ENCODE measurements at places on chromosomes 2 and 18.
A peak's percentile ranks its signal among the peaks of the same experiment; 100 is the strongest.

GRCh38 chr18:23569299-23570063, 16.8 kb downstream of the NPC1 start:
- DNase-seq = no peak

DNA sequence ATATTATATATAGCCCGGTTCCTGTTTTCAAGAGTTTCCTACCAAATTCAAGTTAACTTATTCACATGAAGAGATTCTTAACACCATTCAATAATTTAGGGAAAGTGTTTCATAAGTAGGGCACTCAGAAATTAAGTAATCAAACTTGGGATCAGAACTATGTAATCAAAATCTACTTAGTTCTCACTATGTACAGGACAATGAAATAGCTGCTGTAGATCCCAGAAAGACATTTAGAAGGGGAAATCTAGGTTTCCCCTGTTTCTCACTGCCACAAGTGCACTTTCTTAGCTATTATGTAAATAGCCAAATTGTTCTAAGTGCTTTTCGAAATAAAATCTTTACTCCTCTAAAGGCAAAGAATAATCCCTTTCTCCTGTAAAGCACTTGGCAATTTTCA, 493.6 kb upstream of the SETBP1 start:
- no peak for DNase-seq

GRCh38 chr2:239678186-239678490, 277.3 kb upstream of the HDAC4 start:
- no peak for DNase-seq

DNA sequence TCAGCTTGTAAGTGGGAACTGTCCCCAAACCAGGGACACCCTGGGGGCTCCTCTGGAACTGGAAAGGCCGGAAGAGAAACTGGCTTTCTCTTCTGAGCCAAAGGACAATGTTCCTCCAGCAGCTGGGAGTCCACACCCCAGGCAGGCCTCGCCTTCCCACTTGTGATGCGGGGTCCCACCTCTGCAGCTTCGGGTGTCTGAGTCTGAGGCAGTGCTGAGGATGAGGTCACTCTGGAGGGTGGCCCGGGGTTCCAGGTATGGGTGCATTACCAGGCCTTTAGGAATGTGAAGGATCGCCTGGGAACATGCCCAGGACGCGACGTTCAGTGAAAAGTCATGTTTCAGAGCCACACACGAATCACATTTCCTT, 18.2 kb upstream of the BOK start:
- DNase-seq = no peak

DNA sequence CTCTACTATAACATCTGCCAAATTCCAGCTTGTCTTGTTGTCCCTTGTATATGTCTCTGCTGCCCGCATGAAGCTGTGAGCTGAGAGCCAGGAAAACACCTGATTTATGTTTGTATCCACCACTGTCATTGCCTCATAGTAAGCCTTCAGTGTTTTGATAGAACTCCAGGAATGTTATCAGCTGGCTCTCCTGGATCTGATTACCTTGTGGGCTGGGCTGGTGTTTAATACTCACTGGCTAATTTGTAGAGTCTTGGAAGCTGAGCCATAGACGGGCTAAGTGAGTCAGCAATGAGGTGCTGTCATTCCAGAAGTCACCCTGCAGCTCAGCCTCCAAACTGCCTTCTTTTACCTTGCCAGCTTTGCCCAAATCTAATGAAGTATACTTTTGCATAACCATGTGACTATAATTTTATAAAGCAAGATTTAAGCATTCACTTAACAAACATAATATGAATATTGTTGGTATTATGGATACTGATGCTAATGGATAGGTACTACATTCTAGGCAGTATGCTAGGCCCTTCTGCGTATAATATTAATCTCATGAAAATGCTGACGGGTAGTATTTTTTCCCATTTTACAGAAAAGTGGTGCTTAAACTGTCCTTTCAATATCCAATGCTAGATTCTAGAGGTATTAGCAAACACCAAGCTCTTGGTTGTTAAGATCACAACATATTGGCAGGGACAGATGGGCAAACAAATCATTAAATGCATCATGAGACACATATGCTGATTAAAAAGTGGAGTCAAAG, 62.7 kb upstream of the GATA6 start:
- DNase-seq = no peak

DNA sequence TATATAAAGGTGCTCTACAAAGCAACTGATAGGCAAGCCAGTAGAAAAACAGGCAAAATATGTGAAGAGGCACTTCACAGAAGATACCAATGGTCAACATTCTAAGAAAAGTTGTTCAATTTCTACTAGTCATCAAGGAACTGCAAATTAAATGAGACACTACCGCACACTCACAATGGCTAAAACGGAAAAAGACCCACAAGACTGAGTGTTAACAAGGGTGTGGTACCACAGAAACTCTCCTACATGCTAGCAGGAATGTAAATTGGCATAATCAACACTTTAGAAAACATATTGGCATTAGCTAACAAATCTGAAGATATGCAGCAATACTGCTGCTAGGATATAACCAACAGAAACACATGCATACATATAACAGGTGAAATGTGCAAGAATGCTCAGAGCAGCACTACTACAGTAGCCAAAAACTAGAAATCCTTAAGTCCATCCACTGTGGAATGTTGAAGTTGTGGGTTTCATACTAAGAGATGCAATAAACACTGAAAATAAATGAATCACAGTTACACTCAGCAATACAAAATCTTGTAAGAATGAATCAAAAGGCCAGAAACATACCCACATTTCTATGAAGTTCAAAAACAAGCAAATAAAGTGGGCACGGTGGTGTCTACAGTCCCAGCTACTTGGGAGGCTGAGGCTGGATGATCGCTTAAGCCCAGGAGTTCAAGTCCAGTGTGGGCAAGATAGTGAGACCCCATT, 9.2 kb downstream of the RNU4ATAC start:
- DNase-seq = no peak

- DNase-seq = peak; percentile 11
Observed at GRCh38 chr2:85997017-85997970, 108.4 kb downstream of the POLR1A start.

DNA sequence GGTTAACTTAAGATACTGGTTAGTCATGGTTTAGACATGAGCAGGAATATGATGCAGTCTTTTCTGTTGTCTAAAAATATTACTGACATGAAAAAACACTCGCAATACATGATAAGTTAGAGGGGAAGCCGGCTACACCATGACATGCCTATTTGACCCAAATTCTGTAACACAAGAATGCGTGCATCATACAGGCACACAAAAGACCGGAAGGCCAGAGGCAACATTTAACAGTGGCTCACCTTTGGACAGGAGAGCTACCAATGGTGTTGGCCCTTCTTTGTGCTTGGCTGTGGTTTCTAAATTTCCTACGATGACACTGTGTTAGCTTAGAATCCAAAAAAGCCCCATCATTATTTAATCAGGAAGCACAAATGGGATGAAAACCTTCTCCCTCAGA, 4.1 kb downstream of the PARD6G start:
- no peak for DNase-seq

DNA sequence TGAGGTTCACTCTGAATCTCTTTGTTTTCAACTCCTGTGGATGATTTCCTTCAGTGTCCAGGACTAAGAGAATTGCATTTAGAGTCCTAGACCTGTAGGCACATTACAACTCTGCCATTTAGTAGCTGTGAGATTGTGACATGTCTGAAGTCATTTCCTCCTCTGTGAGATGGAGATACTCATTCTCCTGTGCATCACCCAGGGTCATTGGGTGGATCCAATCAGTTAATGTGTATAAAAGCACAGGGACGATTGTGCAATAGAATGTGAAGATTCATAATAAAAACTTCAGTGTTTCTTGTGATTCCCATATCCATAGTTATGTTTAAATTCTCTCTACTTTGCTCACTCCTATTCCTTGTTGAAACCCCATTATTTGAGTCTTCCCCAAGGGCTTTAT, 113.6 kb downstream of the DIS3L2 start:
- no peak for DNase-seq

DNA sequence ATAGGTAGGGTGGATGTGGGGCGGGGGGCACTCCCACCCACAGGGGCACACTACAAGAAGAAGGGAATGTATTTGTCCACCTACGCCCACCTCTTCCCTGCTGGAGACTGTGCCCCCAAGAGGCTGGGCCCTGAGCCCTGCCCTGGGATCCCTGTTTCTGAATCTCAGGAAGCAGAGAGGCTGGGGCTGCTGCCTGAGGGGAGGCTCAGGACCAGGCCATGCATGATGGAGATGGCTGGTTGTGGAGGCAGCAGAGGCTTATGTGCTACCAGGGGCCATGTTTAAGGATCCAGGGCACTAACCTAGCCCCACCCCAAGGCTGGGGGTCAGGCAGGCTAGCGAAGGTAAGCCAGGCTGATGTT, 81.1 kb upstream of the OTOF start:
- no peak for DNase-seq

DNA sequence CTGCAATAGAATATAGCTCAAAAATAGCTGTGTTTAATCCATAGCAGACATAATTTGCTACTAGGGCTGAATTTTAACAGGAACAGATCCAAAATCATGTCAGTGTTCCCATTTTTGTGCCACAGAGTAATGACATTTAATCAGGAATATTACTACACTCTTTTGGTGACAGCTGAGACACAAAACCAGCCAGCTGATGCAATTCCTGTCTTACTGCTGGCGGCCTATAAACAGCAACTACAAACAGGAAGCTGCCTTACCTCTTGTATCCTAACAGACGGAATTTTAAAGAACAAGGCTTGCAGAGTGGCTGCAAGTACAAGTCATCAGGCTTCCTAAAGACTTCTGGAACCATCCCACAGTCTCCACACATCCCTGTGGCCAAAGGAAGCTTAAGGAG, 218.1 kb downstream of the ZNF521 start:
- no peak for DNase-seq
